Neural crest cell (in vitro differentiated cells): ENCODE measurements at places on chromosomes 6 and 20. TPM values are rescaled to one million over a fixed set of nuclear protein-coding genes. Genes with fewer than 3 reads are reported as not detected.

The ID1 gene
- total RNA-seq, result 4.3 and 5.8 TPM in 2 replicates

The SIRPA gene
- 10.2 and 10.7 TPM in 2 replicates for total RNA-seq

DNA sequence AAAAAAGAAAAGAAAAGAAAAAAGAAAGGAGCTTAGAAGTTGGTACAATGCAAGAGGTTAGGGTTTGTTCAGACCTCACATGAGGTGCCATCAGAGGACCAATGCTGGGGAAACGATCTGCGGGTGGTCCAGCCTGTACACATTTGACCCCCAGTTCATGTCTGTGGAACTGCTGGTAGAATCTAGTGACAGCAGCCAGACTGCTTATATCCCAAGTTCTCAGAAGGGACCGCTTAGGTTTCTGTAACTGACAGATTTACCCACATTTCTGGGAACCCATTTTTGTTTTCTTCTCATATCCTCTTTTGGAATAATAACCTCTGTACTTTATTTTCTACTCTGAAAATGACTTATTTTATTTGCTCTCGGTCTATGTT, 4.7 kb downstream of the PPP1R18 start:
- no peaks in the 10 kb centered on the region for H3K27me3 ChIP-seq
- H3K4me1 ChIP-seq, result peaks cover 71% of the 10 kb centered on the region
- DNase-seq, result no peak

DNA sequence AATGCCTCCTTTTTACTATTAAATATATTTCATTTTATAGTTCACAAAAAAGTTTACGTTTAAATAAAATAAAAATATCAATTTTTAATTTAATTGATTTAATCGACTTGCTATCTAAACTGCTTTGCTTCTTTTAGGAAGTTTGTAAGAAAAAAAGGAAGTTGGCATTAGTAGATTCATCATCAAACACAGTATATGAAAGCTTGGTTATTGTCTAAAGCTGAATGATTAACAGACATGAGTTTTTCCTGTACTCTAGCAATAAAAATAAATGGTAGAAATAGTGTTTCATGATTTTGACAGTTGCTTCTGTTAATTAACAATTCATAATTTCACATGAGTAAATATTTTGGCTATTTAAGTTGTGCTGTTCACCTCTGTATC, 1285.5 kb upstream of the GJE1 start:
- no peak overlapping the region for H3K4me3 ChIP-seq
- H3K27me3 ChIP-seq, result no peaks in the 10 kb centered on the region
- H3K36me3 ChIP-seq, result peaks cover 2% of the 10 kb centered on the region
- no peak overlapping the region for H3K27ac ChIP-seq
- peaks cover 15% of the 10 kb centered on the region for H3K4me1 ChIP-seq

DNA sequence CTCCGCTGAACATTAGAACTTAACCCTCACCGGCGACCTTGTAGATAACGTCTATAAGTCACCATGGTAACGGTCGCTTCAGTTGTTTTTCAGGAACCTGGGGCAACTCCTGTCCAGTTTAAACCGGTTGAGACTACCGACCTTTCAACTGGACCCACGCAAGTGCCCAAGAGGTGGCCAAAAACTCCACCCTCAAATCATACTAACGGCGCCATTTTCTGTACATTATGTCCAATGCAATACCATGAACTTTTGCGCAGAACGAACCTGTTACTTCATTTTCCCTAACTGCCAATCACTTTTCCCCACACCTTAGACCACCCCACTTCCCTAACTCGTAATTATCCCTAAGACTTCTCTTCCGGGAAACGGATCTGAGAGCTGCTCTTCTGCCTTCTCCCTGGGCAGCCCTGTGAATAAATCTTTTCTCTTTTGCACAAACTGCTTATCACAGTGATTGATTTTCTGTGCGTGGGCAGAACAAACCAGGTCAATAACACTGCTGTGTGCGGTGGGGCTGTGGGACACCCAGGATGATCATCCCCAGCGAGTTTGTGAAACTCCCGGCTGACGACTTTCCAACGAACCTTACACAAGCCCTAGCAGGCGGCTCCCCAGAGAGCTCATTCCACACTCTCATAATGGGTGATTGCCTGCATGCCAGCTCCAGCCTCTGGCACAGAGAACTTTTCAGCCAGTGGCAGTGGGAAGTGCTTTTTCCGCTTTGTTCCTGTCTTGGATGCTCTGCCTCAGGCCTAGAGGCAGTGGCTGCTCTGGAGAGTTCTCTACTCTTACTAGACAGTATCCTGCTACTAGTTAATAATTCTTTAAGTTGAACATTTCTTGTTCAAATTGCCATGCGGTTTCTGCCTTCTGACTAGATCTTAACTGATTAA, 28.6 kb downstream of the GPX5 start:
- peak overlapping the region; percentile 24 for H3K27ac ChIP-seq
- H3K4me3 ChIP-seq, result peak overlapping the region; percentile 28
- no peaks in the 10 kb centered on the region for H3K36me3 ChIP-seq
- DNase-seq, result no peak
- peaks cover 21% of the 10 kb centered on the region for H3K4me1 ChIP-seq
- H3K27me3 ChIP-seq, result peaks cover 11% of the 10 kb centered on the region

DNA sequence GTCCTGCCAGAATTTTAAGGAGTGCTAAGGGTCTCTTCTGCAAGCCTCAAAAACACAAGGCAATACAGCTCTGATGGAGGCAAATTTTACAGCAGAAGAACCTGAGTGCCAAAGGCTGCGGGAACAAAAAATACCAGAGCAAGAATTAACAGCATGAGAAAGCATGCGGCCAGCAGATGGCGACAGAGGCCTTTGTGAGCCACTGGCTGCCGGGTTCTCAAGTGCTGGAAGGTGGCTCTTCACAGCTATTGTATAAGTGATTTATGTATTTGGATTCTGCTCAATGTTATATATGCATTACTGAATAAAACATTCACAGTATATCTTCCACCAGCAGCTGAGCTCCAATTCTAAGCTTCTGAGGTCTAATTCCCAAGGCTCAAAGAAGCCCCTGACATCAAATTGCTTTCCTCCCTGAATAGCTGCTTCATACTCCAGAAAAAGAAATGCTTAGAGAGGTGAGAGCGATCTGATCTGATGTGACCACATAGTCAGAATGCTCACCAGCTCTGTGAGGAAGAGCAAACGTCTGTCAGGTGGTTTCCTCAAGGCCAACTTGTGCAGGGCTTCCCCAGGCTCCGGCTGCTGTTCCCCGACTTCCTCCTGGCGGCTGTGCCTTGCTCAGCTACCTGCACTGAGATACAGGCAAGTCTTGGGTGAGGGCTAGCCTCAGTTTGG, 58.6 kb downstream of the PPP1R3G start:
- peak; percentile 86 for DNase-seq
- no peaks in the 10 kb centered on the region for H3K27me3 ChIP-seq
- H3K4me3 ChIP-seq, result no peak overlapping the region
- no peaks in the 10 kb centered on the region for H3K36me3 ChIP-seq
- no peak overlapping the region for H3K27ac ChIP-seq

DNA sequence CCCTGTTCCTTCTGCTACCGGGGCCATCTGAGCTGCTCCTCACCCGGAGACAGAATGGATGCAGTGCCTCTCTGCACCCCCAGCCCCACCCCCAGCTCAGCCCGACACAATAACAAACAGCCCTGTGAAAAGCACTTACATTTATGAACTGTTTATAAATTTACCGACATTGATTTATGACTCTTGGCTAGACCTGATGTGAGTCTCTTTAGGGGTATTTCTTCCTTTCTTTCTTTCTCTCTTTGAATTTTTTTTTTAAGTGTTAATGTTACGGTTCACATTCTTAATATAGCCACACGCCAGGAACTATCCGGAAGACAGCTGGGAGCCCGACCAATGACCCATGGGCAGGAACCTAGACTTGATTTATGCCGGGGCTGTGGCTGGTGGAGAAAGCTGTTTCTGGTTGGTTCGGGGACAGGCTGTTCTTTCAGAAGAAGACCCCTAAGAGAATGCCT, 266.3 kb downstream of the CDC5L start:
- H3K4me1 ChIP-seq, result peaks cover 14% of the 10 kb centered on the region
- H3K4me3 ChIP-seq, result no peak overlapping the region
- H3K36me3 ChIP-seq, result no peaks in the 10 kb centered on the region
- H3K27me3 ChIP-seq, result peaks cover 8% of the 10 kb centered on the region

DNA sequence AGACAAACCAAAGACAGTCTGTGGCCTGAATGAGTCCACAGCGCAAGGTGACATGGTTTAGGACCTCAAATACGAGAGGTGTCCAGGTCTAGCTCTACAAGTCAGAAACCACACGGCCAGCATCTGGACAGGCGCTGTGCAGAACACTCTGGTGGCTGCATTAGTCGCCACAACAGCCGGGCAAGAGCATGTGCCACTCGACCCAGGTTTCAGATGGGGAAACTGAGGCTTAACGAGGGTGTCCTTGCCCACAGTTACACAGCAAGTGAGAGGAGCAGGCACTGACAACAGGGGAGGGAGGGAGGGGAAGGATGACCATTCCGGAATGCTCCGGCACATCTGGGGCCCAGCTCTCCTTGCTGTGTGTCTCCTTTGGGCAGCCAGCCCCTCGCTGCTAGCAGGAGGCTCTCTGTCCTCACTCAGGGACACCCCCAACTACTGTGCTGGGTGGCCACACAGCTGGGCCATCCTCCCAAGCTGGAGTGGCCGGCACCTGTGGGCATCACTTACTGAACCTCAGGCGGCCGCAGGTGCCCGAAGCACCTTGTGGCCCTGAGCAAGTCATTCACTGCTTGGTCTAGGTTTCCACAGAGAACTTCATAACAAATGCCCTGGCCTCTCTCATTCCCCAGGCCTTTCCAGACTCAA, 6.6 kb downstream of the DLL1 start:
- no peak overlapping the region for H3K27ac ChIP-seq
- no peak for DNase-seq
- H3K36me3 ChIP-seq, result peaks cover 14% of the 10 kb centered on the region
- H3K4me1 ChIP-seq, result peaks cover 36% of the 10 kb centered on the region
- H3K27me3 ChIP-seq, result peaks cover 66% of the 10 kb centered on the region

GRCh38 chr6:139425780-139426179, 51.3 kb upstream of the CITED2 start:
- no peaks in the 10 kb centered on the region for H3K36me3 ChIP-seq
- H3K27me3 ChIP-seq, result no peaks in the 10 kb centered on the region
- H3K4me1 ChIP-seq, result peaks cover 27% of the 10 kb centered on the region
- H3K27ac ChIP-seq, result no peak overlapping the region
- no peak for DNase-seq

GRCh38 chr6:132725471-132725870, 11.6 kb upstream of the VNN1 start:
- no peaks in the 10 kb centered on the region for H3K36me3 ChIP-seq
- H3K27ac ChIP-seq, result no peak overlapping the region
- H3K27me3 ChIP-seq, result no peaks in the 10 kb centered on the region
- H3K4me1 ChIP-seq, result no peaks in the 10 kb centered on the region

DNA sequence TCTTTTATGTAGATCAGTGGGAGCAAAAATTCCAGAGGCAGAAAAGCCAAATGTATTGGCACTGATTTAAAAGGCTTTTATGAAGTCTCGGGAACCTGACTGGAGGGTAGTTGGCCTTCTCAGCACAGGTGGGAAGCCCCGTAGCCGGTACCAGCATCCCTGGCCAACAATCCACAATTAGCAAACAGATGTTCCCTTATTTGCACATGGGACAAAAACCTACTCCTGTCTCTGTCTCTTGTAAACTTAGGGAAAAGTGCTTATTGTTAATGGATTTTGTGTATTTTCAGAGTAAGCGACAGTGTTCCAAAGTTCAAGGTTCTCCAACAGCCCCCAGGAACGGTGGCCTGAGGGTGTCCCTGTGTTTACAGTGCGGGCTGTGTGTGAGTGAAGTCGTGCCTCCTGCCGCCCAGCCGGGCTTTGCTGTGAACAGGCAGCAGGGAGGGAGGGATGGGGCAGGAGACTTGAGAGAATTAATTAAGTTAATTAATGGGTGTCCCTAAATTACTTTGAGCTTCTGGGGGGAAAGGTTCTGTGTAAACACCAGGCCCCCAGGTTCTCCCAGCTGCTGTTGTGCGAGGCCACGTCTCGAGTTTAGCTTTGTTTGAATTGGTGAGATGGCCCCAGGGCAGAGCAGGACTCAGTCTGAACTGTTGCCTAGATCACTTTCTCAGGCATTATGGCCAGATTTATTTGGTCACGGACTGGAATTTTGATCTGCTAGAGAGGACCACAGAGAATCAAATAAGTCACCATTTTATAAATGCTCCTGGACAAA, 3.9 kb downstream of the SYNJ2 start:
- no peak for DNase-seq
- H3K4me1 ChIP-seq, result peaks cover 8% of the 10 kb centered on the region
- no peak overlapping the region for H3K27ac ChIP-seq
- H3K36me3 ChIP-seq, result no peaks in the 10 kb centered on the region

GRCh38 chr6:75393806-75394205, 99.8 kb downstream of the FILIP1 start:
- H3K27me3 ChIP-seq, result no peaks in the 10 kb centered on the region
- no peaks in the 10 kb centered on the region for H3K36me3 ChIP-seq
- no peak overlapping the region for H3K27ac ChIP-seq
- no peak for DNase-seq
- H3K4me1 ChIP-seq, result peaks cover 3% of the 10 kb centered on the region

- peaks cover 14% of the 10 kb centered on the region for H3K4me1 ChIP-seq
- DNase-seq, result no peak
- H3K27me3 ChIP-seq, result no peaks in the 10 kb centered on the region
- H3K36me3 ChIP-seq, result no peaks in the 10 kb centered on the region
- H3K4me3 ChIP-seq, result no peak overlapping the region
- H3K27ac ChIP-seq, result no peak overlapping the region
These were observed 61.0 kb downstream of the KIF6 start for GRCh38 chr6:39664173-39664572.

- no peak overlapping the region for H3K4me3 ChIP-seq
- DNase-seq, result no peak
- no peaks in the 10 kb centered on the region for H3K27me3 ChIP-seq
- no peak overlapping the region for H3K27ac ChIP-seq
- no peaks in the 10 kb centered on the region for H3K36me3 ChIP-seq
These were observed 94.7 kb upstream of the AHI1 start for GRCh38 chr6:135592276-135592675.

DNA sequence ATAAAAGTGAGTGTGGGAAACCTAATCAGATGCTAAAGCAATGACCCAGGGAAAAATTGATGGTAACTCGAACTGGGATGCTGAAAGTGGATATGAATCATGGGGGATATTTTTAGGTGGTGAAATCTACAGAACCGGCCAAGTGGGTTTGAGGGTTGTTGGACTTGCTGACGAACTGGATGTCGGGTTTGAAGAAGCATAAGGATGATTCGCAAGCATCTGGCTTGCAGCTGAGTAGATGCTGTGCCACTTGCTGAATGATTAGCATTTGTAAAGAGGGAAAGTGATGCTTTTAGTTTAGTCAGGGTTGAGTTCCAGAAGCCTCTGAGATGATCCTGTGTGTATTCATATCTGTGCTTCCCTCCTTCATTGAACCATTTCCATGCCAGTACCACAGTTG, 54.9 kb downstream of the UBR2 start:
- H3K4me3 ChIP-seq, result no peak overlapping the region
- no peaks in the 10 kb centered on the region for H3K4me1 ChIP-seq
- H3K27me3 ChIP-seq, result no peaks in the 10 kb centered on the region
- no peak overlapping the region for H3K27ac ChIP-seq
- no peak for DNase-seq
- H3K36me3 ChIP-seq, result no peaks in the 10 kb centered on the region
